ENCODE measurements at places on chromosomes 4 and X.
A peak's percentile ranks its signal among the peaks of the same experiment; 100 is the strongest.

GRCh38 chr4:30094887-30095286, 625.3 kb upstream of the PCDH7 start:
- no peak for DNase-seq

- DNase-seq = no peak
Measured at GRCh38 chr4:33162122-33162521, 2442.0 kb downstream of the PCDH7 start.

GRCh38 chrX:131054906-131055305, 3.2 kb upstream of the ARHGAP36 start:
- no peak for DNase-seq

DNA sequence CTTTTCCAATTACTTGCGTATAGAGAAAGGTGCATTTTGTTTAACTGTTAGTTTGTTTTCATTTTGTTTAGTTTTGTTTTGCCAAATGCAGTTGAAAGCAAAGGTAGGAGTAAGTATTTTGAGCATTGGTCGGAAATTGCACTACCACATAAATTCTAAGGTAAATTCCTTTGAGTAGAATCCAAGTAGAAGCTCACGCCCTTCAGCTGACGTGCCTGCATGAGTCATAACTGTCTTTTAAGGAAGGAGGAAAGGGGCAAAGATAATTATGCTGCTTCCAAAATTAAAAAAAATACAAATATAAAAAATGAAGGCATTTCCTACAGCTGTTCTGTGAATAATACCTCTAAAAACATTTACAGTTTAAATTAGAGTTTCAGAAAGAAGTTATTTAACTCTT, 110.2 kb upstream of the MYOZ2 start:
- DNase-seq = no peak

DNA sequence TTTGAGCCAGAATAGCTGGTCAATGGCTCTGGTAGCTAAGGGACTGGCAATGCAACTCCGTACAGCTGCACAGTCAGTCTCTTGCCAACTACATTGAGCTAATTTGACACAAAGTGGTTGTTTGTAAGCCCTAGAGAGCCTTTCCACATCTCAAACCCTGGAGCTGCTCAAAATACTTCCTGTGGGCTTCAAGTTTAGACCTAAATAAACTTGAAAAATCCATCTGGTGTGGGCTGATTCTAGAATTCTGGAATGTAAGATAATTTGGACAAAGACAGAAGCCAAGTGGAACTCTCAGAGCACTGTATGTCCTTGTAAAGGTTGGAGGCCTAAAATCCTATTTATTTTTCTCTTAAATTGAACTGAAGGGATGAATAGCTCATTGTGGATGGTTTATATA, 380.8 kb downstream of the SPRY1 start:
- no peak for DNase-seq

GRCh38 chr4:121898150-121898549, 27.9 kb upstream of the BBS7 start:
- DNase-seq = no peak

- no peak for DNase-seq
Measured at GRCh38 chr4:108411836-108412235, 208.5 kb upstream of the RPL34 start.

DNA sequence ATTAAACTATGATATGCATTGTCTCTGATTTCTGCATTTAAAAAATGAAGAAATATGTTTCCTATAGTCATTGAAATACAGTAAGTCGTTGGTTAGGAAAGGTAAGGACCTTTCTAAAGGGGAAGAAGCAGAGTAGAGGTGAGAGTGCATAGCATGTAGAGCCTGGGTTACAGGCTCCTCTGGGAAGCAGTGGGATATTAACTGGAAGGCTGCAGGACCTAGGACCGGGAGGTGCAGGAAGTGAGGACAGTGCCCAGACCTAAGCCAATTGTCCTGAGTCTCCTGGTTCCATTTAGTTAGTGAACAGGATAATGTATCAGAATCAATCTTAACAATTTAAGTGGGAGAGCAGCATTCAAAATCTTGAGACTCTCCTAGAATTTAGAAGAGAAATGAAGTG, 237.1 kb upstream of the NUDT6 start:
- DNase-seq = no peak

DNA sequence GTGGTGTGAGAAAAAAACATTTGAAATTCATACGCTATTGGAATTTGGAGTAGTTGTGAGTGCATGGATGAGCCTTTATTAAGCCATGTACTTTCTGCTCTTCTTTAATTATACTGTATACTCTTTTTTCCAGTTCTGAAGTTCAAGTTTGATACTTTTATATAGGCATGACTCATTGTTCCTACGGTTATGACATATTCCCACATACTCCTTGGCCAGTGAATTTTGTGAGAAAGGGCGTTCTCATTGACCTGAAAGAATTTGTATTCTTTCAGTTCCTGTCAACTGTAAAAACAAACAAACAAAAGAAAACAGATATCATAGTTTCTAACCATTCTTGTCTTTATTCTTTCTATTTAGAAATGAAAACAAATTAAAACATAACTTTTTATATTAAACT, 407.3 kb downstream of the MAPK10 start:
- no peak for DNase-seq

DNA sequence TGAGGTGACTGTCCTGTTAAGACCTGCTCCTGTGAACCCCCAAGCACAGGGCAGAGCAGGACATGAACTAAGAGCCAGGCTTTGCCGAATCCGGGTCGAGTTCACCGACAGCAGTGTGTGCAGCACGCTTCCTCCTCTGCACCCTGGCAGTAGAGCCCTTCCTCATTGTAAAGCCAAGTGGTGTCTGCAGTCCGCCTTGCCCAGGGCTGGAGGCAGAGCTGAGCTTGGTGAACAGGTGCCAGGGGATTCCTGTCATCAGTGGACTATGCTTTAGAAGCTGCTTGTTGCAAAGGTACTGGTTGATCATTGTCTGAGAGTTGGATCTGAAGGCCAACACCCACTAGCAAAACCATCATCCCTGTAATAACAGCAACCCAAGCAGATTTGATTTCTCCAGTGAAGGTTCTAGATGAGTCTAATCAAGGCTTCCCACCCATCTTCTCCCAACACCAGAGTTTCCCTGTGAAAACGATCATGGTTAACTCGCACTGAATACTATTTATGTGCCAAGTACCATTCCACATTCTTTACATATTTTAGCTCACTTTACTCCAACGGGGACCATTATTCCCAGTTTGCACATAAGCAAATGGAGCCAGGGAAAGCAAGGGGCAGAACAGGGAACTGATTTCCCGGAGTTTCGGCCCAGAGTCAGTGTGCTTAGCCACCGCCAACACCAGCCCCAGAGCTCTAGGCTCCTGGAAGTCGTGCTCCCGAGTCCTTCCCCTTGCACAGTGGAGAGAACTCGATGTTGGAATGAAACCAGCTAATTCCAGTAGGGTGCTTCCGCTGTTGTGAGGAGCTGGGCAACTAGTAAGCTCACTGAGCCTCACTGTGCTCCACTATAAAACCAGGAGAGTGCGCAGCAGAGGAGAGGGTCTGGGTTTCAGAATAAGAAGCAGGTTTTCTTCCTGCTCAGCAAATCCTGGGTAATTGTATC, 1.4 kb upstream of the SLC34A2 start:
- DNase-seq = no peak

DNA sequence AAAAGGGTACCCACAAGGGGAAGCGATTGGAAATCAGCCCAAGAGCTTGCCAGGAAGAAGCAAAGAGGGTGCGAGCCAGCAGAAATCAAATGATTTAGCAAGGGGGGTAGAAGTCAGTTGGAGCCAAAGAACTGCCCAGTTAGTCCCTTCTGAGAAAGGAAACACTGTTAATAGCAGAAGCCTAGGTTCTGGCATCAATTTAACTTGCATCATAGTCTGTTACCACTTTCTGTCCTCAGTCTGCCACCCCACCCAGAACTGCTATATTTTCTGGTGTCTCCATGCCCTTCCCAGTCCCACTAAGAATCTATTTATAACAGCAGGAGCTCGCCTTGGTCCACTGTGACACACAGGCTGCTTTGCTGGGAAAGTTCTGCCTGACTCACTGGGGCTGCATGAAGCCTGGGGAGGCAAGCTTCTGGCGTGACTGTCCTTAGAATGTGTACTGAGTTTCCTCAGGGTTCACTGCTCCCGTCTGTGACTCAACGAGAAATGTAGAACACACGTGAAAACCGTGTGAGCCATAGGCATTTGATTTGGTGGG, 157.8 kb upstream of the TTC29 start:
- DNase-seq = no peak

GRCh38 chr4:156794863-156795262, 176.7 kb downstream of the PDGFC start:
- DNase-seq = no peak

DNA sequence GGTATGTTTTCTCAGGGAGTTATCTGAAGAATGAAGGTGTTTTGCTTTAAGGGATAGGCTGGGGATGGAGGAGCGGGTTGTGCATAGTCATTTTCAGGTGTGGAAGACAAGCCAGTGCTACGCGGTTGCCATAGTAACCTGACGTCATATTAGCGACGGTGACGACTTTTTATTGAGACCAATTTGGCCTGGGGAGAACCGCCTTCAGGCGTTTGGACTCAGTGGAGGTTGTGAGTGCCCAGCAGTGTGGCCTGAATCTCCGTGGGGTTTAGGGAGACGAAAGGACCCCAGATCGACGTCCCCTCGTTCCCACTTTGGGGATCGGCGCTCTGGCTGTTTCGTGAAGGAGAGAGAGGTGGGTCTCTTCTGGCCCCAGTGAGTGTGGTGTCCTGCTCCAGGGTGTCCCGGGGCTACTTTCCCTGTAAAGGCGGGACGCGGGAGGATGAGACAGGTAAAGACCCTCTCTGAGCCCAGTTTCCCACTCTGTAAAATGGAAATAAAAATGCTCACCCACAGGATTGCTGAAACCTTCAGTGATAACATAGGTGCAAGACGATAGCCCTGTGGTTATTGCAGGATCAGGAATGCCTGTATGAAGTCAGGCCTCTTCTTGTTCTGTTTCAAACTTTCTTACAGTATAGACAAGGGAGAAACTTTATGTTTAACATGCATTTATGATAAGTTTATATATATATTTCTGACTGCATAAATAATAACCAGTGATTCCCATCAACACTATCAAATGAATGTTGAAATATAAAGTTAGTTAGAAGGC, 48.6 kb downstream of the GPRASP3 start:
- peak; percentile 76 for DNase-seq

DNA sequence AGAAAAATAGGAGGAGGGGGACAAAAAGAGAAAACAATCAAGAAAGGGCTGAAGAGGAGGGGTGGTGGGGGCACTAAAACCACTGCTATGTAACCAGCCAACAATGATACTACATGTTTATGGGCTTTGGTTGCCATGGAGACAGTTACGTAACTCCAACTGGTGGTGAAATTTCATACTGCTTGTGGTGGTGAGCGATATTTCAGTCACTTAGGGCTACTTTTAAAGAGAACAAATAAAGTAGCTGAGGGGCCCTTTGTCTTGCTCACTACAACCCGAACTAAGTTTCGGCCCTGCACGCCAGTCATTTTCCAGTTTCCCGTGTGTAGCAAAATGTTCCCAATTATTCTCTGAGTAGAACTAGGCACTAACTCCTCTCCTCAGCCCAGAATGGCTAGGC, 275.2 kb upstream of the EDA2R start:
- no peak for DNase-seq

DNA sequence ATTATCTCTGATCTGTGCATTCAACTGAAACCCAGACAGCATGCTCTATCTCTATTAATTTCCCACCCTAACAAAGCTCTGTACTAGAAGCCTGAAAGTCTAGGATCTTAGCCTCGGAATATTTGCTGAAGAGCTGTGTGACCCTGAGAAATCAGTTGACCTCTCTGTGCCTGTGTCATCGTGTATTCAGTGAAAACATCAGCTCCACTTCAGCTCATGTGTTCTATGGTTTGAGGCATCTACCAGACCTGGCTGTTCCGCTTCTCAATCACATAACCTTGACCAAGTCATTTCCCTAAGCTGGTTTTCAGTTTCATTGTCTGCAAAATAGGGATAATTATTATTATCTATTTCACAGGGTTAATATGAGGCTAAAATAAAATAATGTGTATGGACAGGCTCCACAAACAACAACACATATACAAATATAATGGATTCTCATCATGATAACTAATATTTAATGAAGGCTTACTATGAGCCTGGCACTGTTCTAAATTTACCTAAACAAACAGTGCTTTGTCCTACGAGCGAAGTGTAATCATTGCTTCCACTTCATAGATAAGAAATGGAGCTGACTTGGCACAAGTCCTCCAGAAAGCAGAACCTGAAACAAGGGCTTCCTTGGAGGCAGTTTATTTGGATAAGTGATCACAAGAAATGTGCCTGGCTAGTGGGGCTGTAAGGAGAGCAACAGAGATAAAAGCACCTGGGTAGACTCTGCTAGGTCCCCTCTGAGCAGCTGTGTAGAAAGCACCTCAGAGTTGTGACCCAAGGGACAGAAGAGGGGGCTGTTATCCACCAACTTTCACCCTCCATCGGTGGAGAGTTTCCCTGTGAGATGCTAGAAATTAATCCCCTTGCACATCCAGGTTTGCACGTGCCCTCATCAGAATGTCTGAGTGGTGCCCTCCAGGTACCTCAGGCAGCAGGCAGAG, 356.9 kb downstream of the RAB28 start:
- DNase-seq = no peak

DNA sequence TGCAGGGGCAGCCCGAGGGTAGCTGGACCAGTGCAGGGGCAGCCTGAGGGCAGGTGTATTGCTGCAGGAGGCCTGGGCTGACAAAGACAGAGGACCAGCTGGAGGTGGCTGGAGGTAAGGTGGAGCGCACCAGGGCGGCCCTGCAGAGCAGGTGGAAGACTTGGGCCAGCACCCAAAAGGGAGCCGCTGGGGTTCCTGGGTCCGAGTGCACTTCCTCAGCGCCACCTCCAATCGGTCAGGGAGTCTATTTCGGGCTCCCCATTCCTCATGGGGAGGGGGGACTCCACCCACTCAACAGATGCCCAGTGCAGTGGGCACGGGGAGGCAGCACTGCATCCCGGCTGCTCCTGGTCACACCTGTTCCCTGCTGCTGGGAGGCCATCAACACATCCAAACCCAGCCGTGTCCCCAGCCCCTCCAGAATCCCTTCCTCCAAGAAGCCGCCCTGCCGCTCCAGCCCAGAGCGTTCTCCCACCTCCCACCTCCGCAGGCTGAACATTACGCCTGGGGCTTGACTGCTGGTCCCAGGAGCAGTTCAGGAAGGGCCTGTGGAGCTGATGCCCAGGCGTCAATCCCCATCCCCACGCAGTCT, 1.5 kb downstream of the LRPAP1 start:
- DNase-seq = no peak

DNA sequence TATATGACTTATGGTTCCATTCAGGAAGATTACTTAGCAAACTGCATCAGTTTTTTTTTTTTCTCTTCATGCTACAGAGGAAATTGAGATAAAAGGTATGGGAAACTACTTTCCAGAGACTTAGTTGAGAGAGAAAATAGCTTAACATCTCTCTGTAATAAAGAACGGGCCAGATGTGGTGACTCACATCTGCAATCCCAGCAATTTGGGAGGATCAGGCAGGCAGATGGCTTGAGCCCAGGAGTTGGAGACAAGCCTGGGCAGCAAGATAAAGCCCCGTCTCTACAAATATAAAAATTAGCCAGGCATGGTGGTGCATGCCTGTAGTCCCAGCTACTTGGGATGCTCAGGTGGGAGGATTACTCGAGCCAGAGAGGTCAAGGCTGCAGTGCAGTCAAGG, 271.2 kb upstream of the TENM3 start:
- DNase-seq = no peak

GRCh38 chr4:124085561-124086180, 626.9 kb downstream of the ANKRD50 start:
- no peak for DNase-seq

GRCh38 chrX:135973025-135973547, 702 bp downstream of the MMGT1 start:
- no peak for DNase-seq
